Left hindlimb (tissue), 1 donor: ENCODE measurements at places on chromosomes 3 and 15.

- no peak for DNase-seq
These were observed 28.9 kb downstream of the TLNRD1 start for GRCh38 chr15:81029414-81030300.

GRCh38 chr3:158659454-158660237 lies 12.8 kb downstream of the LXN start:
- DNase-seq, result peak; percentile 45

- no peak for DNase-seq
These were observed 775 bp downstream of the ARNT2 start for GRCh38 chr15:80404761-80405553.

DNA sequence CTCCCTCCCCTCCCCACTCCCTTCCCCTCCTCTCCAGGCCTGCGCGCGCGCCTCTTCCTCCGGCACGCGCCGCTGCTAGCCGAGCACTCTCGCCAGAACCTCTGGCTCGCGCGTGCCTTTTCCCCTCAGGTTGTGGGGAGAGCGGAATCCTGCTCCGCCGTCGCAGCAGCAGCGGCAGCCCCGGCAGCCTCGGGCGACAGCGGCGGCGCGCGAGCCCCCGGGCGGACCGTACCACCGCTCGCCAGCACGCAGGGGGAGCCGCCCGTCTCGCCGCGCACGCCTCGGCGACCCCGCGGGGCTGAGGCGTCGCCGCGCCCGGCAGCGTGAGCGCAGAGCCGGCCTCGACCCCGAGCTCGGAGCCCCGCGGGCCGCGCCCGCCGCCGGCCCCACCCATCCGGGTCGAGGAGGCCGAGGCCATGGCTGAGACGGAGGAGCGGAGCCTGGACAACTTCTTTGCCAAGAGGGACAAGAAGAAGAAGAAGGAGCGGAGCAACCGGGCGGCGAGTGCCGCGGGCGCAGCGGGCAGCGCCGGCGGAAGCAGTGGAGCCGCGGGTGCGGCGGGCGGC lies at the start of gene CDV3:
Gene CDV3, plus strand, starts transcription at position 58 of the 566 bp plus-strand sequence. Its CDS starts 359 bp downstream, at position 417.
- DNase-seq, result no peak

DNA sequence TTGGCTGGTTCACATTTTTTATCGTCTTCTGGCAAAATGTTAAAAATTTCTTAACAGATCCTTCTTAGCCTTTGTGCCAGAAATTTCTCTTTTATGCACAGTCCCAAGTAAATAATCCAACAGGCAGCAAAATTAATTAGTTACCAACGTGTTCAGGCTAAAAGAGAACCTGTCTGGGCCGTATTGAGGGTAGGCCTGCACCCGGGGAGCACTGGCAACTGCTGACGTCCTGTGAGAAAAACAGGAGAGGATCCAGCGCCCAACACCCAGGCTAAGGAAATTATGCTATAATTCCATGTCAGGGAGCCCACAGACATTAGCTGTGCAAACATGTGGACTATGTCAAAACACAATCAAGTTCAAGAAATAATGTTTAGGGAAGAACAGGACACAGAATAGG lies 30.7 kb upstream of the CSTA start:
- no peak for DNase-seq

DNA sequence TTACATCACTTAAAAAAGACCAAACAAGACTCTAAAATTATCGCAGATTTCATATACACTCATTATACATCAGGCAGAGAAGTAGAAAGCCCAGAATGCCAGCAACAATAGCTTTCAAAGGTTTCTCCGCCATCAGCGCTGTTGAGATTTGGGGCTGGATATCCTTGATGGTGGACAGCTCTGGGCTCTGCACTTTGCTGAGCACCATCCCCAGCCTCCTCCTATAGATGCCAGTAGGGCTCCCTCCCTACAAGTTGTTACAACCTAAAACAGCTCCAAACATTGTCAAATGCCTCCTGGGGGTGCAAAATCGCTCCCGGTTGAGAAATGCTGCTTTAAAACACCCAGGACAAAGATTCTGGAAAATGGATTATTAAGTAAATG lies 73.5 kb downstream of the ATP10A start:
- DNase-seq, result no peak

- no peak for DNase-seq
These were observed 39.0 kb downstream of the CMSS1 start for GRCh38 chr3:99856437-99857220.

DNA sequence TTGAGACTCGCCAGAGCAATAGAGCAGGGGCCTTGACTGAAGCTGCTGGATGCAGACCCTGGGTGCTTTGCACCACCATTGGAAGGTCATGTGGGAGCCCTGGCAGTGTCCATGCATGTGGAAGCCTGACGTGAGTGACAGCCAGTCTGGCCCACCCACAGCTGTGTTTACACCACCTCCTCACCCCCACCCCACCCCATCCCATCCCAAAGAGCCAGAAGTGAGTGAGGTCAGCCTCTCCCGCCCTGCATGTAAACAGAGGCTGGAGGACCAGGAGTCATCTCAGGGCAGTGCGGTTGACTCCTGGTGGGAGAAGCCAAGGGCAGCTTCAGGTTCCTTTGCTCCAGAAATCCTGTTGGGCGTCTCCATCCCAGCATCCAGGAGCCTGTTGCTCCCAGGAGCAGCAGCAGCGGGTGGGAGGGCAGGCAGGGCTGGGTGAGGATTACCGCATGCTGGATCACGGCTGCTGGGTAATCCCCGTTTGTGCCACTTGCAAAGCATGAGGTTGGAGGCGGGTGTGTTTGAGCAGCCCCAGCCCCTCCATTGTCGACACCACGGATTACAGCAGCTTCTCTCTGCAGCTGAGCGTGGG lies 44.6 kb downstream of the CORO2B start:
- no peak for DNase-seq
